Stimulated activated CD8-positive, alpha-beta memory T cell treated with anti-CD3 and anti-CD28 coated beads, Interleukin-7, amount 100 ng/mL, for 1 hour (primary cell): ENCODE measurements at places on chromosomes 4 and X.

GRCh38 chrX:65642914-65643491 is 24.5 kb upstream of the MSN start:
- DNase-seq: no peak

GRCh38 chr4:152348670-152349069 is 187.2 kb downstream of the FBXW7 start:
- DNase-seq: no peak

DNA sequence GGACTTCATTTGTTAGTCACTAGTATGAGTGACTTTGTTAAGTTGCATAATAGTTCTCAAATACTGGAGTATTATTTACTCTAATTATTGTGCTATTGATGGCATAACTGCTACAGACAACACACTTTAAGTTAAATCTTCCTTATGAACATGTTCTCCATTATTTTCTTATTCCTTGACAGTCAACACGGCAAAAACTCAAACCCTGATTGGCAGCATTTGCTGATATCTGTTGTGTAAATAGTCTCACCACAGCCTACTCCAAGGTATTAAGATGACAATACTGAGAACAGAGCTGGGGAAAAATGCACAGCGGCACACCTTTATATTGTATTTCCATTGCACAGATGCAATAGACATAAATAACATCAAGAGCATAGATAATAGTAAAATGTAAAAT is 568.0 kb upstream of the AADAT start:
- DNase-seq: no peak

DNA sequence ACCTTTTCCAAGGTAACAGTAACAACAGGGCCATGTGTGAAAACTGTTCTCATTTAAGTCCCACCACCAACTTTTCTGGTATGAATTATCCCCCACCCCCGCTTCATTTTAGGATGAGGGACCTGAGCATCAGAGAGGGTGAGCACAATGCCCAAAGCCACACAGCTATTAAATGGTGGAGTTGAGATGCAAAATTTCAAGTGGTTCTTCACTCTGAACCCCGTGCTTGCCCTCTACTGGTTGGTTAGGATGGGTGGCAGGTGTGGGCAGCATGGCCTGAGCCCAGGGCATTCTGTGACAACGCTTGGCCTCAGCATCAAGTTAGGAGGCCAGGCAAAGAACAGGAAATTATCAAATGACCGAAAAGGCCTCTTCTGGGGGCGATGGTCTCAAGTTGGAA is 33.5 kb downstream of the MED28 start:
- no peak for DNase-seq

GRCh38 chrX:2159393-2159792 is 341.4 kb downstream of the DHRSX start:
- DNase-seq: no peak

DNA sequence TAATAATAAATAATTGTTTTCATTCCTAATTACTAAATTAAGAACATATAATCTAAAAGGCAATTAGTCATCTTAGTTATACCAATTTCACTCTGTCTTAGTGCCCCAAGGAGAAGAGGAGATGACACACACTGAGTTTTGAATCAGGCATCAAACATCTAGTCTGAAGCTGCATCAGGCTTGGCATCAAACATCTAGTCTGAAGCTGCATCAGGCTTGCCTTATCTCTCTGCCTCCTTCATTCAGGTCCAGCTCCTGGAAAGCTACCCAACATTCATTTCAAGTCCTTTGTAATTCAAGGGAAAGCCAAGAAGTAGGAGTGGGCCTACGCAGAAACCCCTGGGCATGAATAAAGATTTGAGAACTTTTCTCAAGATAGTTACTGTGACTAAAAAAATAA is 62.2 kb downstream of the SH3RF1 start:
- no peak for DNase-seq

DNA sequence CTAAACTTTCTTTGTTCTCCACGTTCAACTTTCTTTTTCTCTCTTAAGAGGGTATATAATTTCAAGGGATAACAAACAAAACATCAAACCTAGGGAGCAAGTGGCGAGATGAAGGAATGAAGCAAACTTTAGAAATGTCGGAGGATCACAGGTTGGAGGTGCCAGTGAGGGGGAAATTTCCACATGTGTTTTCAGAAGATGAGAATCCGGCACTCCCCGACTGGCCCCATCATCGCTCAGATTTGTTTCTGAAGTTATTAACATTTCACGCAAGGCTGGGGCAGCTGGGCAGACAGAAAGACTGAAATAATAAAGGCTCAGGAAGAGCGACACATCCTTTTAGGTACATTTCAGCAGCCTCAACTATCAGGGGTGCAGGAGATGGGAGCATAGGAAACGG is 134.9 kb downstream of the SMIM20 start:
- no peak for DNase-seq

GRCh38 chr4:156113138-156113765 is 159.6 kb upstream of the CTSO start:
- no peak for DNase-seq

- no peak for DNase-seq
These were observed 38.6 kb downstream of the MAP7D3 start for GRCh38 chrX:136212557-136213111.

DNA sequence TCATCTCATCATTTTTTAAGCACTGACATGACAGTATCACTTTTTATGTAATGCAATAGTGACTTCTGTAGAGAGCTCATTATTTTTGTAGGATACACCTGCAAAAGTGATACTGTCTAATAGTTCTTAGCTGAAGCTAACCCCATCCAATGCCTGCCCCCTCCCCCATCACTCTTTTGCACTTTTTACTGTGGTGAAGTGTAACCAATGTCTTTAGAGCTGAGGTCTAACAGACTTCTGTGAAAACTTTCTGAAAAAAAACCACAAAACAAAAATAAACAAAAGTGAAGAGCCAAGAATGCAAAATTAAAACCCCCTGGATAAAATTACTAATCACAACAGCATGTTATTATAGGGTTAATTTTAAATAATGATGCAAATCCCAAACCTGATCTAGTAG is 301.1 kb downstream of the ANK2 start:
- DNase-seq: no peak

- DNase-seq: no peak
These were observed 7.7 kb upstream of the UGT2B10 start for GRCh38 chr4:68808060-68808459.

DNA sequence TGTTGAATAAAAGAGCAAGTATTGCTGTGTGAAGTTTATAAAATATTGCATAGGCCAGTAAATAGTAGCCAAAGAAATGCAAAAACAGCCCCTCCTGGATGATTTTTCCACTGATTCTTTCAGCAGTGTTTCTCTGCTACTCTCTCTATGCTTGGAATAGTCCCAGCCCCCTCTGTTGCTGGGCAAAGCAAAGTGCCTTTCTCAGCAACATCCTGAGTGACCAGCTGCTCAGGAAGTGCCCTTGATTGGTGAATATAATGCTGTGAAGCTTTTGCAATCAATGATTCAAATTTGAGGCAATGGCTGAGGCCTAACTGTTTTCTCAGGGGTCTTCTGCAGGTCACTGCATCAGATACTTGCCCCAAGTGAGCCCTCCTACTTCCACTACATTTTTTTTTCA is 656.7 kb downstream of the ZNF674 start:
- DNase-seq: no peak

GRCh38 chr4:156527237-156527993 is 444.2 kb downstream of the PDGFC start:
- DNase-seq: no peak

GRCh38 chr4:120754590-120754989 is 167.9 kb downstream of the PRDM5 start:
- DNase-seq: no peak

DNA sequence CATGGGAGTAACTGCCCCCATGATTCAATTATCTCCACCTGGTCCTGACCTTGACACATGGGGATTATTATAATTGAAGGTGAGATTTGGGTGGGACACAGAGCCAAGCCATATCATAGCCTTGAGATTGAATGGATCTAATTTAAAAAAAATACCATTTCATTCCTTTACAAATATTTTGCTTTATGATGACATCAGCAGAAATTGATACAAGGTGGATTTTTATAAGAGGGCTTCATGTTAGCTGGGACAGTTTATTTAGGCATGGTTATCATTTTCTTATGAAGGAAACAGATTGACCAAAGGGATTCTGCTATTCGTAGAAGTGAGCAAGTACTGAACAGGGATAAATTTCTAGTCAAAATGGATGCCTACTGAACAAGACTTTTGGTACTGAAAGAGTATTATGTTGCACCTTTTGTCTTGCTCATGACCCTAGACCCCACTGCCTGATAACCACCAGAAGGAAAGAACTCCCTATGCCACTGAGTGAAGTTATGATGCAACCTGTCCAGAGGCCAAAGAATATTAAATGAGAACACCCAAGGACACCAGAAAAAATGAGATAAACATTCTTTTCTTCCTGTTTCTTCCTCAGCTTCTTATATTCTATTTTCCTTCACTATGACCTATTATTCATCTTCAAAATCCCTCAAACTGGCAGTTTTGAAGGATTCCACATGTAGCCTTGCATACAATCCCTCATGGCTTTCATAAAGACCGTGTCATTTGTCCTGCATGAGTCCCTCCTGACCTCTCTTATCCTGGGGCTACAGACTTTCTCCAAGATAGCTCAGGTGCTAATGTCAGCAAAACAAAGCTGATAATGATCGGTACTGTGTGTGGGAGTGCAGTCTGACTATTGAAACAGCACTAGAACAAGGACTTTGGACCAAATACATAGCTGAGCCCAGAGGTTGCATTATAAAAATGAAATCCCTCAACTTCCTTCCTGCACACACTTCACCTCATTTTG is 118.3 kb downstream of the AFF2 start:
- no peak for DNase-seq

DNA sequence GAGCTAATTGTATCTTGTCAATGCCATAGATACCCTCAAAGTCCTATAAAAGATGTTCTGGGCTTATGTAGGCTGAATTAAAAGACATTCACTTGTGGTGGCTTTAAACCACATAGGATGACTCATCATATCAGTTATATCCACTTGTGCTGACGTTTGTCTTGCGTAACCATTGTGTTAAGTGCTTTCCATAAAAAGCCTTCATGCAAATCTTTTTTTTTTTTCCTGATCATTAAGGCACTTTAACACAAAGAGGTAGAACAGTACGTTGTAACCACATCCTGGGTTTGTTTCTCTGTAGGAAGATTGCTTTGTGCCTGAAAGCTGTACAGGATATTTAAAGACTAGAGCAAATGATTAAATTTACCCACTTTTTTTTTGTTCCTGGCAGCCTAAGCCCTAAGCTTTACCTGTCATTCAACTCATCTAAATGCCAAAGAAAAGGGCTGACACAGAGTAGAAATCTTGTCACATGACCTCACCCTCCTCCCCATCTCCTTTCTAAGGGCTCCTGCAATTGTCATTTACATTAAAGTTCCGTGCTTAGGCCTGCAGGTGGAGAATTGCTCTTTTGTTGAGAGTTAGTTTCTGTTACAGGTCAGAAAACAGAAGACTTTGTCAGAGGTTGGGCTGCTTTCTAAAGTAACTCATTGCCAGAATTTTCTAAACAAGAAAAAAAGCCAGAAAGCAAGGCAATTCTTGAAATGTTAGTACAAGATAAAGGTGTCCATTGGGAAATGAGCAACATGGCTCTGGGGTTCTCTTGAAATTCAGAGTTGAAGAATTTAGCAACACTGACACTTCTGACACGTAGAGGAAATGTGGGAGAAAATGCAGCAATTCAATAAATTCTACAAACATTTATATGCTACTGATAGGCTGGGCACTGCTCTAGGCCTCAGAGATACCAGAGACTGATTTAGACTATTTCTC is 555.6 kb downstream of the PPARGC1A start:
- no peak for DNase-seq

DNA sequence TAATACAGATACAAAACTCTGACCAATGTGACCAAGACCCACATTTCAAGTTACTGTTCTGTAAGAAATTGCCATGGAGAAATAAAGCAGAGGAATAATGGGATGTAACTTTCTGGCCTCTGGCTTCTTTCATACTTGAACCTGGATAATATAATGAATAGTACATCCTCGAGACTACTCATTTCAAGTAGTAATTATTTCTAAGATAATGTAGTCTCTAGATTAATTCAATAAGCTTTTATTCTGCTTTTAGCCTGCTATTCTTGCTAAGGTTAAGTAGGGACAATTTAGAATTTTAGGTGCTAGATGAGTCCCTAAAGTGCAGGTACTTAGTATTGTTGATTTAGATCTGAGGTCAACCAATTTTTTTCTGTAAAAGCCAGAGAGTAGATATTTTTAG is 178.7 kb upstream of the IL15 start:
- no peak for DNase-seq

- no peak for DNase-seq
These were observed 35.3 kb downstream of the FAT1 start for GRCh38 chr4:186688150-186688943.

DNA sequence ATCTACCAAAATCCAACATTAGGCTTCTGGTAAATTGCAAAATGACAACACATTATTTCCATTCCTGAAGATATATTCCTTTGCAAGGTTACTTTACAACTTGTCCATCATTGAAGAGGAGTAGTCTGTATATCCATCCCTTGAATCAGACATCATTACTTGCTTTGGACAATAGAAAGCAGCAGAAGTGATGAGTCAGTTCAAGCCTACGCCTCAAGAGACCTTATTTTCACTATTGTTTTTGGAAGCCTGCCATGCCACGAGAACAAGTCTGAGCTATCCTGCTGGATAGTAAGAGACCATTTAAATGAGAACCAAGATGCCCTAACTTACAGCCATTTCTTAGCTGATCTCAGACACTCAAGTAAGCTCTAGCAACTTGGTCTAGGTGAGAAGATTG is 246.0 kb upstream of the HHIP start:
- DNase-seq: no peak
